GM23248 (cell line): ENCODE measurements at places on chromosomes 4 and X.

DNA sequence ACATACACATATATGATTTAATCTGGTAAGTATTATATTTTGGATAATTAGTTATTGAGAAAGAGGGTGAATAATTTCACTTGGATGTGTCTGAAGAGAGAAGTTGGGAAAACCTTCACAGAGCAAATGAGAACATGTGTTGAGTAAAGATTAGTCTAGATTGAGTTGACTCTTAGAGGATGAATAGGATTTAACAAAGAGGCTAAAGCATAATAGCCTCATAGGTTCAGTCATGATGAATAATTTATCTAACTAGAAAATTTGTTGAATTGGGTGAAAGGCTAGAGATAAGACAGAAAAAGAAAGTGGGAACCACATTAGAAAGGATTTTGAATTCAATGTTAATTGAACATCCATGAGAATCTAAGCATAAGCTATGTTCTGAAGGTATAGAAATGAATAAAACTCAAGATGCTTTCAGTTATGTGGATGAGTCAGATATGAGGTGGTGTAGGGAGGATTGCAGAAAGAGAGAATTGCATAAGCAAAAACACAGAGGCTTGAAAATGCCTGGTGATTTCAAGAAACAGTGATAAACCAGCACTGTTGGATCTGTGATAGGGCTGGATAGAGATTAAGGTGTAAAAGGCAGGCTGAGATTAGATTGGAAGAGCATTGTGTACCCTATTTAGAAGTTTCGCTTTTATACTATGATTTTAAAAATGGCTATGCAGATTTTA lies 207.6 kb upstream of the NR3C2 start:
- peak; percentile 26 for DNase-seq

GRCh38 chr4:85177679-85178078 lies 211.2 kb upstream of the WDFY3 start:
- DNase-seq, result no peak

DNA sequence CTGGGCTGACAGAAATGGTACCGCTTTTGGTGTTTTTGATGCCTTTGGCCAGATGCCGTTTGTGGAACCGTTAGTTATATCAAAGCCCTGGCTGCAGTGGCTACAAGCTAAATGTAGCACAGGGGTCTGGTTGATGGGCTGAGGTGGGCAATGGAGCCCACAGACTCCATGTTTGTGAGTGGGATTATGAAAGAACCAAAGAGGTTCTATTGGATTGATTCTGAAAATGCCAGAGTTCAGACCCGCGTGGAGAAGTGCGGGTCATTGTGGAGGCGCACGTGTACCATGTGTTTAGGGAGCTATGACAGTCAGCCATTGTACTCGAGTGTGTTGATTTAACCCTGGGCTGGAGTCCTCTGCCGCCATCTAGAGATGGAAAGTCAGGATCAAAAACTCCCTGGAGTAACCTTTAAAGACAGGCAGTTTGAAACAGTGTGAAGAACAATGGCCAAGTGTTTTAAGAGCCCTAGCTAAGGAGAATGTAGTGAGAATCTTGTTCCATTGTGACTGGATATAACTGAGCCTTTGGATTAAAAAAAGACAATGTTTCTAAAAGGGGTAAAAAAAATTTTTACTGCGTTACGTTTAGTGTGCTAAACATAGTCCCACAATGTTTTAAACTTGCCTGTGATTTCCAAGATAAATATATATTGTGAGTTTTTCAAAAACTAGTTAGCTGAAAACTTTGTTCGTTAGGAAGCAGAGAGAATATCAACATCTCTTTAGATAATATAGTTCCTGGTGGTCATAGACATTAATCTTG lies 12.7 kb downstream of the ART3 start:
- peak; percentile 79 for DNase-seq

DNA sequence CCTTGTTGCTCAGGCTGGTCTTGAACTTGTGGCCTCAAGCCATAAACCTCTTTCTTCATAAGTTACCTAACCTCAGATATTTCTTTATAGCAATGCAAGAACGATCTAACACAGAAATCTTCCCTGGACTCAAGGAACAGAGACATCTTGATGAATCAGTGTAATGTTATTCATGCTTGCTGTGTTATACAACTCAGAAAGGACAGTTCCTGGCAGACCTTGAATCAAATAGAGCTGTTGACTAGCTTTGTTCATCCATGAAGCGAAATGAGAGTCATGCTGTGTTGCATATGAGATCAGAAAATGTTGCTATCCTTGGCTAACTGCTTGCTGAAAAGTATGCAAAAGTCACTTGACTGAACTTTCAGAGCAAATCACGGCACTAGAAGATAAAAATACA lies 72.6 kb upstream of the ARHGAP24 start:
- peak; percentile 95 for DNase-seq

- DNase-seq, result peak; percentile 25
These were observed 96.5 kb upstream of the MAOA start for GRCh38 chrX:43559644-43560043.

- DNase-seq, result peak; percentile 59
These were observed 18.8 kb downstream of the TLR6 start for GRCh38 chr4:38837849-38838248.

- no peak for DNase-seq
These were observed 37.8 kb downstream of the NPNT start for GRCh38 chr4:105933083-105933482.
